ENCODE measurements at places on chromosomes 12 and 14. TPM values are rescaled to one million over a fixed set of nuclear protein-coding genes. Genes with fewer than 3 reads are reported as not detected.

The LRRK2 gene
- 12.2 TPM for total RNA-seq

The INF2 gene
- total RNA-seq, result 72.9 TPM

The PPP4R4 gene
- 0.78 TPM for total RNA-seq

The OR6J1 gene
- not detected for total RNA-seq

The COX8C gene
- not detected for total RNA-seq

The MAP1LC3B2 gene
- 2.8 TPM for total RNA-seq

The RHEBL1 gene
- 1.8 TPM for total RNA-seq

The TAS2R8 gene
- 0.91 TPM for total RNA-seq

The DDX23 gene
- total RNA-seq, result 50.9 TPM

The CCDC196 gene
- total RNA-seq, result not detected

Measured in adrenal gland (tissue), 19 donors.